ENCODE measurements at places on chromosomes 16 and 17. TPM values are rescaled to one million over a fixed set of nuclear protein-coding genes. Genes with fewer than 3 reads are reported as not detected.

GRCh38 chr17:72846399-72846798 is 246.1 kb downstream of the SLC39A11 start:
- no peak for DNase-seq

- DNase-seq, result no peak
Measured at GRCh38 chr17:74429604-74430384, 2.1 kb upstream of the GPRC5C start.

- DNase-seq, result no peak
Measured at GRCh38 chr16:2865651-2866050, 7.7 kb upstream of the PRSS22 start.

GRCh38 chr16:9859701-9860327 is 322.4 kb downstream of the GRIN2A start:
- DNase-seq, result no peak

- no peak for DNase-seq
Measured at GRCh38 chr17:10748531-10749181, 18.8 kb upstream of the TMEM220 start.

- no peak for DNase-seq
Measured at GRCh38 chr17:77594416-77595209, 363.9 kb upstream of the TNRC6C start.

DNA sequence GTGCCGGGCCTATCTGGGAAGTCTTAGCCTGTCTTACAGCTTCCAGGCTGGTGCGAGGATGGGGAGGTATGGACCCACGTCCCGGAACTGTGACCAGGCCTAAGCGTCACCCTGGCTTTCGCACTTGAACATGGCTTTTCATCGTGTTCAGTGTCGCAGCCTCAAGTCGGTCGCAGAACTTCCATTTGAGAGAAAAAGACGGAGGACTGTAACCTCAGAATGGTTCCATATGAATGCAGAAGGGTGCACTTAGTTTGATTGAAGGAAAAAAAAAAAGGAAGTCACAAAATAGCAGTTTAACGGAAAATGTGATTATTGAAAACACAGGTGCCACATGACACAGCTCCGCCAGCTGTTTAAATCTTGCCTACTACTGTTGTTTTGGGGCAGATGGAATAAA is 30.2 kb upstream of the JPT2 start:
- DNase-seq, result no peak

- DNase-seq, result no peak
Measured at GRCh38 chr17:75853433-75853832, 1.7 kb downstream of the WBP2 start.

DNA sequence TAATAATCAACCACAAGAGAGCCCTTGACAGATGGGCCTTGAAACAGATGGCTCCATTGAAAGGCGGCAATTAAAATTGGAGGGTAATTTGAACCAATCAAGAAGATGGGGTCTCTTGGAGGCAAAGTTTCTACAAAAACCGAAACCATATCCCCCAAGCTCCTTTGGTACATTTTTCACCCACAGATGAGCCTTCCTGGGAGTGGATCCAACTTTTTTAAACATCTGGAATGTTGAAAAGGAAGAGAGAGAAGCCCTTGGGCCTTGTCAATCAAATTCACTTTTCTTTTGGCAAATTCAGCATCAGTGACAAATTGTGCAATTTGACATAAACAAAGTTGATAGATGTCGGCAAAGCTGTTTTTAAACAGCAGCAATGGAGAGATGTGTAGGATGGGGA is 13.2 kb upstream of the NUP93 start:
- no peak for DNase-seq

DNA sequence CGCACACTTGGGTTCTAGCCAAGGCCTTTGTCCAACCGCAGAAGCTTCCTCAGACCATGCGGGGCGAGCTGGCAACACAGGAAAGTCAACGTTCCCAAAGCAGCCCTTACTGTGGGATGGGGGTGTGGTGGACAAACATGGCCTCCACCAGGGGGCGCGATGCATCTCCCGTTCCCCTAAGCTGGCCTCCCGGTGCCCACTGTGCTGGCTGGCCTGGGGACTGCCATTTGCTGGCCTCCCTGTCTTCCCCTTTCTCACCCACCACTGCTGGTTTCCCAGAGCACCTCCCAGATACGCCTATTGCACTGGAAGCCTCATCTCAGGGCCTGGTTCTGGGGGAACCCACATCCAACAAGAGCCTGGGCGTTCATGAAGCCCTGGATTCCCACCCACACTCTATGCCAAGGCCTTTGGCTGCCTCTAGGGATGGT is 145.3 kb downstream of the IRF8 start:
- DNase-seq, result no peak

- no peak for DNase-seq
Measured at GRCh38 chr17:2064980-2065785, 10.3 kb downstream of the HIC1 start.

DNA sequence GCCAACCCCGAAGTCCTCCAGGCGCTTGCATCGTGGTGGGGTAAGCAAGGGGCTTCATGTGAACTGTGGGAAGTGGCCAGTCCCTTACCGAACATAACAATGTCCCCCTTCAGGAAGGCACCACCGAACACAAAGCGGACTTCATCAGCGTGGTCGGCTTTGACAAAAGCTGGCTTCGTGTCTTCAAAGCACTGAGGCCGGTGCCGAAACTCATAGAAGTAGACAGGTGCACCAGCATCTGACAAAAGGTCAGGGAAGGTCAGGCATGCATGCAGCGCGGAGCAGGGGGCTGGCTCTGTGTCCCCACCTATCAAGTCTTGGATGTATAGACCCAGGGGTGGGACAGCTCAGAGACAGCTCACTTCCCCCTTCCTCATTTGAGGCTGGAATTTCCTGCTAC is 16.6 kb upstream of the CES1 start:
- DNase-seq, result no peak

DNA sequence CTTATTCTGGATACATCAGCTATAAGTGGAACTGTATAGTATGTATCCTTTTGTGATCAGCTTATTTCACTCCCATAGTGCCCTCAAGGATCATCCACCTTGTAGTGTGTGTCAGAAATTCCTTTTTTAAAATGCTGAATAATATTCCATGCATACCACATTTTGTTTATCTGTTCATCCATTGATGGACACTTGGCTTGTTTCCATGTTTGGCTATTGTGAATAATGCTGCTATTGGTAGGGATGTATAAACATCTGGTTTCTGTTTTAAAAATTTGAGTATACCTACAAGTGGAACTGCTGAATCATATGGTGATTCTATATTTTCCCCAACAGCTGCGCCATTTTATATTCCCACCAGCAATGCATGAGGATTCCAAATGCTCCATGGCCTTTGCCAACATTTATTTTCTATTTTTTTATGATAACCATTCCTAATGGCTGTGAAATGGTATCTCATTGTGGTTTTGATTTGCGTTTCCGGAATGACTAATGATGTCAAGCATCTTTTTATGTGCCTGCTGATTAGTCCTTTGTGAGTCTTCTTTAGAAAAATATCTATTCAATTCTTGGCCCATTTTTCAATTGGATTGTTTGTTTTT is 11.6 kb downstream of the RCVRN start:
- DNase-seq, result no peak

DNA sequence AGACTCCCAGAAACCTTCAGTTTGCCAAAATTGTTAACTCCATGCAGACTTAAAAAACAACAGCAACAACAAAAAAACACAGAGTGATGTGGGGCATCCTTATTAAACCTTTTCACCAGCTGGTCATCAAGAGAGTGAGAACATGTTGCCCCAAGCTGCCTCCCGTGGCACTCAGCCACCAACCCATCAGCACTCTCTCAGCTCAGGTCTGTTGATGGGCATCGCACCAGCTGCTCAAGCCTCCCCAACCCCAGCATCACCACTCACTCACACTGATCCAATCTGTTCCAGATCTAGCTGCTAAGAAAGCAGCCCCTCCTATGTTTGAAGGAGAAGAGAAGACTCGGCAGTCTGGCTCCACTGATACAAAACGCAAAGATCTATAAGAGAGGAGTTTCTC is 46.8 kb downstream of the SLC39A11 start:
- no peak for DNase-seq

- no peak for DNase-seq
Measured at GRCh38 chr17:74949455-74950115, 13.9 kb downstream of the OTOP3 start.

DNA sequence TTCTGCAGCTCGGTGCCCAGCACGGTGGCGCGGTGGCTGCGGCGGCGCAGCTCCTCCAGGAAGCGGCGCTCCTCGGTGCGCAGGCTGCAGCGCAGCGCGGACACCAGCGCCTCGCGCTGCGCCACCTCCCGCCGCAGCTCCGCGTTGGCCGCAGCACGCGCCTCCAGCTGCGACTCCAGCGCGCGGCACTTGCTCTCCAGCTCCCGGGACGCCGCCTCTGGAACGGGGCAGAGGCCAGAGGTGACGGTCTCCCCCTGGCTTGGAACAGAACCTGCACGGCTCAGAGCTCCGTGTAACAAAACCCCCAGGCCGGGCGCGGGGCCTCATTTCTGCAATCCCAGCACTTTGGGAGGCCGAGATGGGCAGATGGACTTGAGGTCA is 13.2 kb upstream of the CLUH start:
- DNase-seq, result no peak

DNA sequence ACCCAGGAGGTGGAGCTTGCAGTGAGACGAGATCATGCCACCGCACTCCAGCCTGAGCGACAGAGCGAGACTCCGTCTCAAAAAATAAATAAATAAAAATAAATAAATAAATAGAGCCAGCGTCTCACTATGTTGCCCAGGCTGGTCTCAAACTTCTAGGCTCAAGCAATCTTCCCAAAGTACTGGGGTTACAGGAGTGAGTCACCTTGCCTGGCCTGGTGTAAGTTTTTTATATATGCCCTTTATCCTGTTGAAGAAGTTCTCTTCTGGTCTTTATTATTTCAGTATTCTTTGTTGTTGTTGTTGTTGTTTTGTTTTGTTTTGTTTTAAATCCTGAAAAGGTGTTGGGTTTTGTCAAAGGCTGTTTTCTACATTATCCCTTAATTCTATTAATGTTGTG is 30.1 kb upstream of the ABCC1 start:
- no peak for DNase-seq

- no peak for DNase-seq
Measured at GRCh38 chr17:45824901-45825492, 19.7 kb upstream of the SPPL2C start.

- DNase-seq, result no peak
Measured at GRCh38 chr17:44119798-44120197, 3.6 kb downstream of the HDAC5 start.

DNA sequence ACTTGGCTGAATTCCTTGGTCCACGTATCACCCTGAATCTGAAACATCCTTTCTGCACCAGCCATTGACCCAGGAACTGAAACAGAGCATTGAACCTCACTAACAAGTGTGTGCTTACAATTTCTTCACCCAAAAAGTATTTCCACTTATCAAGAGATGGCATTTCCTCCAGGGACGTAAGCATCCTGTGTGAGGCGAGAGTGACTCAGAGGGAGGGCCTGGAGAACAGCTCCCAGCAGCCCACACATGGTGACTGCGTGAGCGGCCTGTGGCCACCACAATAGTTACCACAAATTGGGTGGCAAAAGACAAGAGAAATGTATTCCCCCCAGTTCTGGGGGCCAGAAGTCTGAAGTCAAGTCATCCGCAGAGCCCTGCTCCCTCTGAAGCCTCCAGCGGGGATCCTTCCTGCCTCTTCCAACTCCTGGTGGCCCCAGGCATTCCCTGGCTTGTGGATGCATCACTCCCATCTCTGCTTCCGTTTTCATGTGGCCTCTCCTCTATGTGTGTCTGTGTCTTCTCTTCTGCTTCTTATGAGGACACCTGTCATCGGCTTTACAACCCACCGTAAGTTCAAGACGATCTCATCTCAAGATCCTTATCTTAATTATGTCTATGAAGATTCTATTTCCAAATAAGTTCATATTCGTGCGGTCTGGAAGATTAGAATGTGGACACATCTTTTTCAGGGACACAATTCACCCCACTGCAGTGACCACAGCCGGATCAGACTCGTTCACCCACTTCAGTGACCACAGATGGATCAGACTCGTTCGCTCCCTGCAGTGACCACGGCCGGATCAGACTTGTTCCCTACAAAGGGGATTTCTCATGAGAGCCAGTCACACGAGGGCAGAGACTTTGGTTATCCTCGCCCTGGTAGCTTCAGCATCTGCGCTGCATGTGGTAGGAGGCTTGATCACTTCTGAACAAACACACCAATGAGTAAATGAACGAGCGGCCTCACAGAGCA is 122.6 kb upstream of the FOXF1 start:
- no peak for DNase-seq

- DNase-seq, result no peak
Measured at GRCh38 chr17:349666-350065, 2.9 kb downstream of the RPH3AL start.

Gene AIPL1
- not detected for polyA plus RNA-seq

Gene SCNN1B
- polyA plus RNA-seq, result 12.3 TPM

Gene DPEP2
- polyA plus RNA-seq, result 0.62 TPM

Data from renal cortex interstitium (tissue), 15 donors.